ENCODE measurements at places on chromosomes 7 and 10.

DNA sequence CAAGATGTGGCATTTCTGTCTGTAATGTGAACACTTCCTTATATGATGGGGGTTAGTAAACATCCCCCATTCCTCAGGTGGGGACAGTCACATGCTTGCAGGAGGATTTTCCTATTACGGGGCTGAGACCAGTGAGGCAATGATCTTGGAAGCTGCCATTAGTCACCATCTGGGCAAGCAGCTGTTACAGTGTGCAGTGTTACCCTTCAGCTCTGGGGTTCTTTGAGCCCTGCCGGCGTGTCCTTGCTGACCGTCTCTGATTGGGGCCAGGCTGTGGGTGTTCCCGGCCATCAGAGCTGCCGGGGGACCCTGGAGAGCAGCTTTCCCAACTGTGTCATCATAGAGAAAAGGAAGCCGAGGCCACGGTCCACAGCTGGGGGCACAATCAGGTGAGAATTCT lies 126.8 kb upstream of the FAM20C start:
- DNase-seq: no peak

DNA sequence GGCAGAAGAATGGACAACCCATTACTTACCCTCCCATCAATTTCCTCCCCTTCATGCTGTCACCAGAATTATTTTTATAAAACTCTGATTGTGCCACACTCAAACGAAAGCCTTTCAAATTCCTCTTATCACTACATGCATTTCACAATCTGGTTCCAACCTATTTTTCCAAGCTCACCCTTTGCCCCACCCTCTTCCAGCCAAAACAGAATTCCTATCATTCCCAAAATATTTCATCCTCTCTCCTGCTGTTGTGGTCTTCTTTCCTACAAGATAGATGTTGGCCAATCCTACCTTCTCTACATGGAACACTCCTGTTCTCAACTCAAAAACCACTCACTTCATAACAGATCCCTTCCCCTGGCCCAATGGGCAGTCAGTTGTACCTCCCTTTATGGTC lies 111.5 kb downstream of the ELAPOR2 start:
- DNase-seq: no peak

DNA sequence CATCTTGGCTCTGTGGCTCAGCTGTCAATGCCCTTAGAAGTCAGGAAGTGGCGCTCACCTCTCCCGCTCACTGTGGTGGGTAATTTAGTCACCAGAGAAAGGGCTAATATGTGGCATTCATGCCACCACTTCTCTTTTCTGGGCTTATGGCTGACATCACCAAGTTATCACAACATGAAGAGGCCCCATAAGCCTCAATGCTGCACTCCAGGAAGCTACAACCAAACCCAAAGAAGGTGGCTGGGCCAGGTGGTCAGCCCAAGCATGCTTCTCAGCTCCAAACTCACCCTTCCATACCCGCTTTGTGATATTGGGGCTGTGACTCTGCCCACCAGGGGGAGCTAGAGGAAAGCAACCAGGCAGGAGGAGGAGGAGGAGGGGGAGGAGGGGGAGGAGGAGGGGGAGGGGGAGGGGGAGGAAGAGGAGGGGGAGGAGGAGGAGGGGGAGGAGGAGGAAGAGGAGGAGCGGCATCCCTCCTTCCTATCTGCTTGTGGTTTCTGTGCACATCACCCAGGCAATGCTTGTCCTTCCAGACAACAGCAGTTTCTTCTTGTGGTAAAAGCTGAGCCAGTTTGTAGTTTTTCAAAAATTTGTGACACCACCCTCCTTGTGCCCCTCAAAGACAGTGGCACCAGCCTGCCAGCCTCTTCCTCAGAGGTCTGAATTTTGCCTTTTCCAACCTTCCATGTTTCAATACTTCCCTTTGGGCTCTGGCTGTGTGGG lies 42.1 kb downstream of the CYP26A1 start:
- DNase-seq: peak; percentile 23

- no peak for DNase-seq
These were observed 33.4 kb downstream of the INPP5A start for GRCh38 chr10:132570771-132571649.

DNA sequence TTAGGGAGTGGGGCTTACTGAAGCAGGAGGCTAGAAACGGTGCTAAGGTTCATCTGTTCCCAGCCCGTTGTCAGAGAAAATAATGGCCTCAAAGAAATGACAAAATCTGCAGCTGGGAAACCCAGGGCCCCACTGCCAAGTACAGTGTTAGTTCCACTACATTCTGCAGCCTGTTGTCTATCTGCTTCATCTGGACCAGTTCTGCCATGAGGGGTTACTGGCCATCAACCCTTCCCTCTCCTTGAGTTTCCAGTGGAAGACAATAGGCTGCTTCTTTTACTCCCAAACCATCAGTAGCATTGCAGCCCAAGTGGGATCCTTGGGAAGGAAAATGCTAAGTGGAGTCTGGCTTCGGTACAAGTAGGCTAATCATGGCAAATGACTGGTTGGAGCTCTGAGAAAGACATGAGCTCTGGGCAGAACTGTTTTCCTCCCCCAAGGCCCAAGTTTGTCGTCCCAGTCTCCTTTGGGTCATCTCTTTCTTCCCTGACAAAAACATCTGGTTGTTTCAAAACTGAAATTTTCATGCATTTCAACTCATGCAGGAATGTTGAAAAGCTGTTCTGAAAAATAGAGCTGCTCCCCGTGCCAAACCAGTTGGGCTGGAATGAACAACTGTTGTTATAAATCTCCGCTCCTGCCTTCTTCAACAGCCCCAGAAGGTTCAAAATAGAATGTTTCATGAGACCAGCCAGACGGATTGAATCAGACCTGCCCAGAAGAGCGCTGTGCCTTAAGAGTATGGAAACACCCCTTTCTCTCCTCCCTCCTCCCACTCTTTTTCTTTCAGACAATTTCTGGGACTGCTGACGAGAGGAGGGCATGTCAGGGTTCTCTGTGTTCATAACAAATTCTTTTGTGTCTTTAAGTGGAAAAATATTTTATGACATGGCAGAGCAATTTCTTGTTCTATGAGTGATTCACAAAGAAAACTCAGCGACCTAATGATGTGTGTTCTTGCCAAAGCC lies 116.6 kb downstream of the RAB18 start:
- no peak for DNase-seq

GRCh38 chr10:77961668-77962067 lies 35.1 kb upstream of the DLG5 start:
- no peak for DNase-seq

DNA sequence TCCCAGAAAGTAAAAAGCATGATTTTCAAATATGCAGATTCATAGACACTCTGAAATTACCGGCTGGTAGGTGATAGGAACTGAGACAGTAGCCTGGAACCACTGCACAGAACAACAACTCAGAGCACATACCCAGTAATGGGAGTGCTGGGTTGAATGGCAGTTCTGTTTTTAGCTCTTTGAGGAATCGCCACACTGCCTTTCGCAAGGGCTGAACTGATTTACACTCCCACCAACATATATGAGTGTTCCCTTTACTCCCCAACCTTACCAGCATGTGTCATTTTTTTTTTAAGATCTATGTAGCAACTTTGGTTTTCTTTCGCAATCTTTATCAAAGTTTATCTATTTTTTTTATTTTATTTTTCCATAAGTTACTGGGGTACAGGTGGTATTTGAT lies 358.8 kb downstream of the CALN1 start:
- DNase-seq: no peak

GRCh38 chr10:17764142-17764541 lies 12.1 kb downstream of the TMEM236 start:
- DNase-seq: no peak

DNA sequence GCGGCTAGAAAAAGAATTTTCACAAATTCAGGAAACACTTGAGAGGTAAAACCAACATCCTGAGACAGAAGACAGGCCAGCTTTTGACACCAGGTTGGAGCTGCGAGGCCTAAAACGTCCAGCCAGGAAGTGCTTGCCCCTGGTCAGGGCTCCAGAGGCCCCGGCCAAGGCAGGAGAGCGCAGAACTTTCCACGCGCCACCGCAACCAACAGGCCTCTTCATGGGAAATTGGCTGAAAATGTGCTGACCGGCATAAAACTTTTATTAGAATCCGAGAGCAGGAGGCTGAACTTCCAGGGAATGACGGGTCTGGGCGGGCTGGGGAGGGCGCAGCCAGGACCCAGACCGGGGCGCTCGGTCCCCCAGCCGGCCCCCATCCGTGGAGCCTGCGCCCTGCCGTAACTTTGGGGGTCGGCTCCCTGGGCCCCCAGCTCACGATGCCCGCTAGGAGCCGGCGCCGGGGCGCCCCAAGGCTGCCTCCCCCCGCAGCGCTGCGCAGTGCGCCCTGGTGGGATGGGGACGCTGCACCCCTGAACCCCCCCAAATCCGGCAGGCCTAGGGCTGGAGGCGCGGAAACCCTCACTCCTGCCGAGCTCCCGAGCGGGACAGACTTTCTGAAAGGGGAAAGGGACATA lies 414.0 kb upstream of the MKI67 start:
- DNase-seq: no peak

- DNase-seq: no peak
These were observed 21.3 kb downstream of the ZNF107 start for GRCh38 chr7:64687249-64687648.

DNA sequence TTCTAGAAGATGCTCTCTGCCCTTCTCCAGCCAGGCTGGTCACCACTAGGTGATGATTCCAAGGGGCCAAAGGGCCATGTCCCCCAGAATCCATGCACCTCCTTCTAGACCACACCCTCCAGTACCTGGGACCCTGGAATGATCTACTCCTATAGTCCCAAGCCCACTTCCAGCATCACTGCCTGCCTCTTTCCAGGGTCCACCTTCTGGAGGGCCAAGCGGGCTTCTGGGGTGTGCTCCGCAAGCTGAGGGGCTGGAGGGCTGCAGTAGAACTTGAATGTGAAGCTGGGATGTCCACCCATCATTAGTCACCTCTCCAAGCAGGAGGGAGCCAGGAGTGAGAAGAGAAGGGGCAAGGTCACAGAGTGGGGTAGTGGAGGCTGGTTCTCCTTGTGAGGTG lies 234.4 kb upstream of the MYO3A start:
- DNase-seq: no peak

DNA sequence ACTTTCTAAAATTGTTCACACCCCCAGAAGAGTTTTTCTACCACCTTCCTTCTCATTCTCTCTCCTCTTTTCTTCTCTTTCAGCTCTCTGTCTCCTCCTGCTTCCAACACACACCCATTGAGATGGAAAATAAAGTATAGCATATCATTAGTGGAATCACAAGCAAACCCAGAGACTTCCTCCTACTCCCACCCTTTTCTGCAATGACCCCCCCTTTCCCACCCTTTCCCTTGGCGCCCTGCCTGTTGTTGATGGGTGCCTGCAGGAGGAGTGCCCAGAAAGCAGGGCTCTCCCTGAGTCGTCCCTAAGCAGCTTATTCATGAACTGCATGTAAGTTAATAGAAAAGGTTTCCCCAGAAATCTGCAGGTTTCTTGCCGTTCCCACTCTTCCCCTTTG lies 300.0 kb downstream of the PLXNA4 start:
- DNase-seq: no peak

GRCh38 chr7:16318989-16319915 lies 102.1 kb downstream of the CRPPA start:
- no peak for DNase-seq

GRCh38 chr7:48088559-48089045 lies 463 bp upstream of the UPP1 start:
- DNase-seq: no peak

GRCh38 chr10:21369697-21370096 lies 155.8 kb downstream of the SKIDA1 start:
- DNase-seq: no peak

- no peak for DNase-seq
These were observed 70.6 kb upstream of the ZMIZ2 start for GRCh38 chr7:44678101-44678470.

GRCh38 chr10:131253931-131254858 lies 57.3 kb downstream of the TCERG1L start:
- DNase-seq: no peak

DNA sequence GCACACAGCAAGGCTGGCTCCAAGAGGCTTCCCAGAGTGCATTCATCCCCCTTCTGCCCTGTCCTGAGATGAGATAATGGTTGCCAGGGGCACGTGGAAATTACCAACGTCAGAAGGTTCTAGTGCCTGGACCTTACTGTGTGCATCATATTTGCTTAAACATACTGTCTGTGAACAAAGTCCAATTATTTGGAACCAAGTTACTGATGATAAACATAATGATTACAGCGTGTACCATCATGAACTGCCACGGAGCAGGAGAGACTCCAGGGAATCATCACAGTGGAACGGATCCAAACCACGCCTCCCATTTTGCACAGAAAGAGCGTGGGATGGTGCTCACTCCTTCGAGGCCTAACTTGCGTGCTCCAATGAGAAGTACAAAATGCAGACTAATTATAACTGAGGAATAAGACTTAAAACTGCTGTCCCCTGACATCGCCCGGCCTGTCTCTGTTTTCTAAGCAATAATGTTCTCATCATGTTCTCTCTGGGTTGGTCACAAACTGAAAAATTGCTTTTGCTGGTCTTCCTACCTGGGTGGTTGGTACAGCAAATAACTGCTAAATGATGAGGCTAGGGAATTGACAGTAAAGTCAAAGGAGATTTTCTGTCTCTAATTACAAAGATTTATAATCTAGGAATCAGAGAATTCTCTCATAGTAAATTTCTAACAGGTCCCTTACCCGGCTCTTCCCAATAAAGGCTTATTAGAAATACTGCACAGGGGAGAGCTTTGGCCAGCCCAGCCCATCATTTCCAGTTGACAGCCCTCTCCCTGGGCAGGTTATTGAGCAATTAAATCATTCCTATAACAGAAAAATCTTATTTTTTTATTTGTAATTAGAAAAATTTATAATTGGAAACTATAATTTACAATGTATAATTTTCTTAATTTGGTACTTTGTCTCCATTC lies 182.2 kb downstream of the CAMK1D start:
- no peak for DNase-seq

- no peak for DNase-seq
These were observed 219.9 kb downstream of the FGFR2 start for GRCh38 chr10:121378251-121378801.

DNA sequence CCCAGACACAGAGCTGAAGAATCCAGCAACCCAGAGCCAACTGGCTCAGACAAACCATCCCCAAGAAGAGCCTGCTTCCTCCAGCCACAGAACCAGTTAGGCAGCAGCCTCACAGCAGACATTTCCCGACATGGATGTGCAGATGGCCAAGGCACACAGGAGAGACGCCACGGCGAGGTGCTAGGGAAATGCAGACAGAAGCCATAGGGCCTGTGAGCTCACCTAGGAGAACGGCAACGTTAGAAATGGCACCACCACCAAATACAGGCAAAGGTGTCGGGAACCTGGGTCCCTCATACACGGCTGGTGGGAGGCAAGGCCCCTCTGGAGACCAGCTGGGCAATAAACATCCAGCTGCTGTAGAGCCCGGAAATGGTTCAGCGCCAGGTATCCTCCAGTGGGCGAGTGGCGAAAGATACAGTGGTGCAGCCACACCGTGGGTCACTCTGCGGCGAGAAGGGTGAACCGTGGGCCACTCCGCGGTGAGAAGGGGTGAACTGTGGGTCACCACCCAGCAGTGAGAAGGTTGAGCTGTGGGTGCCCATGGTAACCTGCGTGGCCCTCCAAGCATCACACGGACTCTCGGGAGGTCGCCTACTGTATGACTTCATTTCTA lies 31.2 kb downstream of the JAKMIP3 start:
- no peak for DNase-seq

- no peak for DNase-seq
These were observed 27.0 kb downstream of the SND1 start for GRCh38 chr7:127678947-127679346.

All from stimulated activated CD8-positive, alpha-beta memory T cell treated with anti-CD3 and anti-CD28 coated beads, Interleukin-15, amount 100 ng/mL, for 24 hours (primary cell).